ENCODE measurements at places on chromosomes 2 and 18.

GRCh38 chr18:78733762-78734613 lies 245.6 kb upstream of the SALL3 start:
- DNase-seq: no peak

GRCh38 chr2:236177604-236177966 lies 9.4 kb upstream of the GBX2 start:
- DNase-seq: no peak

- DNase-seq: no peak
Measured at GRCh38 chr2:216657086-216657855, 24.1 kb downstream of the IGFBP2 start.

- DNase-seq: no peak
Measured at GRCh38 chr2:122139739-122140420, 384.4 kb downstream of the TSN start.

- DNase-seq: no peak
Measured at GRCh38 chr2:61952288-61952687, 46.8 kb downstream of the COMMD1 start.

DNA sequence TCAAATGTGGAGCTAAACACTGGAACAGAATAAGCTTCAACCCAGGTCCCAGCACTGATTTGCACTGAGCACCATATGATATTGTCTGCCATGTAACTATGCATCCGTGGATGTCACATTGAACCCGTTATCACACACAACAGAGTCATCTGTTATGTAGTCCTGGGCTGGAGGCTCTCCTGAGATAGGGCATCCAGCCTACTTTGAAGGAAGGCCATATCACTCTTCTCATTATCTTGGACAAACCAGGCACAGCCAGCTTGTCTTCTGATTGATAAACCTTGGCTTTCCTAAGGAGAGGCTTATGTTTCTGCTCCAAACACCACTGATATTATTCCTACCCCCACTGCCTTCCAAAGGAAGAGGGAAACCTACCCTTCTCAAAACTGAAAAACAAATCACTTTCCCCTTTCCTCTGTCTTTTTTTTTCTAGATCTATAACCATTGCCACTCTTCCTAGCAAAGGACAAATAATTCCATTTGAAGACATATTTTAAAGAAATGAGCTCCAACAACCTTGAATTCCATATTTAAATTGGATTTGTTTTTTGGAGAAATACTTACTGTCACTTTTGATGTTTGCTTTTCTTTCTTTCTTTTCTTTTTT lies 16.4 kb downstream of the RSAD2 start:
- no peak for DNase-seq

DNA sequence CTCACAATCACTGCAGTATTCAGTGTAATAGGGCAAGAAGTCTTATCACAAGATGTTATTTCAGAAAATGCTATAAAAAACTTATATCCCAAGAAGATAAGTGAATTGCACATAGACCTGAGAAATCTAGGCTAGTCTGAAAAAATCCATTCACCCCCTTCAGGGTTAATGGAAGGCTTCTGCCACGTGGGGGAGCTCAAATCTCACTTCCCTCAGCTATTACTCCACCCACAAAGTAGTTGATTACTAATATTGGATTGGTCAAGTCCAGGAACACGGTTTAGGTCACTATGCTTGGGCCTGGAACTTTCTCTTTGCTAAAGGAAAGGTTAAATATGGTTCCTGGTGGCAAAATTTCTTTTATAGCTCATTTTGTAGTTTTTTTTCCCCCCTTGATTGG lies 51.2 kb upstream of the ADAM23 start:
- no peak for DNase-seq

GRCh38 chr2:240962300-240963064 lies 35.9 kb upstream of the SNED1 start:
- peak; percentile 8 for DNase-seq

GRCh38 chr2:43055086-43055912 lies 171.1 kb downstream of the ZFP36L2 start:
- no peak for DNase-seq

DNA sequence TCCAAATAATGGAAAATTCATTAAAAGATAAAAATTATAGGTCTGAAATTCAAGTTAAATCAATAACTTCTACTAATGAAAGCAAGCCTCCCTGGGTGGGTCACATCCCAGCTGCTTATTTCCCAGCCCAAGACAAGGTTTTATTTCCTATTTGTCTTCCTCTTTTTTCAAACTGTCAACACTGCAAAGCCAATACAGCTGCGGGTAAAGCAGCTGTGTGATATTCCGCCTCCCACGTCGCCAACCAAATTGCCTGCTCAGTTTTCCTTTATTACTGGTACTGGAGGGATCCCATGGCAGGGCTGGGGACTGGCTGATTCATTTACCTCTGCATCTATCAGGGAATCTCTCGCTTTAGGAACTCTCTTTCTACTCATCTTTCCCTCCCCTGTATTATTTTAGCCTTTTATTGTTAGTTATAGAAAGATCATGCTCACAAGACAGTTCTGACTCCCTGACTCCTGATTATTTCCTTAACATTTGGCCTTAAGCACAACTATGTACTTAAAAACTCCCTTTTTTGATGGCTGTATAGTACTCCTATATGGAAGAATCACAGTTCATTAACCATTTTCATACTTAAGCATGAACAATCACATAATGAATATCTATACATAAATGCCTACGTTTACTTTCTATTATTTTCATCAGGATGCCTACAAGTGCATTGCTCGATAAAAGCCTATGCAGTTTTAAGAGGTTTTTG lies 253.1 kb downstream of the CDCA7 start:
- no peak for DNase-seq

DNA sequence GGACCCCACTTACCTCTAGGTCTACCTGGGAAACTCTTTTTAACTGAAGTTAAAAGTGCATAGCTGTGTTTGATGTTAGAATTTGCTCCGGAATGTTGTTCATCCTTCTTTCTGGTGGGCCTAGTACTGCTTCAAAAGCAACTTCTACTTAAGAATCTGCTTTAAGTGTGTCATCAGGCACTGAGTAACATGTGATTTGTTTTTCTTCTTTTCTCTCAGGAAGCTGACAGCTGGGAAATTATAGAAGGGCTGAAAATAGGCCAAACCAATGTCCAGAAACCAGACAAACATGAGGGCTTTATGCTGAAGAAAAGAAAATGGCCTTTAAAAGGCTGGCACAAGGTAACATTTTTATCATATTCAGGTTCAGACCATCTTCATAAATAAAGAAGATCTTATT lies 122.9 kb downstream of the PRKRA start:
- DNase-seq: no peak

DNA sequence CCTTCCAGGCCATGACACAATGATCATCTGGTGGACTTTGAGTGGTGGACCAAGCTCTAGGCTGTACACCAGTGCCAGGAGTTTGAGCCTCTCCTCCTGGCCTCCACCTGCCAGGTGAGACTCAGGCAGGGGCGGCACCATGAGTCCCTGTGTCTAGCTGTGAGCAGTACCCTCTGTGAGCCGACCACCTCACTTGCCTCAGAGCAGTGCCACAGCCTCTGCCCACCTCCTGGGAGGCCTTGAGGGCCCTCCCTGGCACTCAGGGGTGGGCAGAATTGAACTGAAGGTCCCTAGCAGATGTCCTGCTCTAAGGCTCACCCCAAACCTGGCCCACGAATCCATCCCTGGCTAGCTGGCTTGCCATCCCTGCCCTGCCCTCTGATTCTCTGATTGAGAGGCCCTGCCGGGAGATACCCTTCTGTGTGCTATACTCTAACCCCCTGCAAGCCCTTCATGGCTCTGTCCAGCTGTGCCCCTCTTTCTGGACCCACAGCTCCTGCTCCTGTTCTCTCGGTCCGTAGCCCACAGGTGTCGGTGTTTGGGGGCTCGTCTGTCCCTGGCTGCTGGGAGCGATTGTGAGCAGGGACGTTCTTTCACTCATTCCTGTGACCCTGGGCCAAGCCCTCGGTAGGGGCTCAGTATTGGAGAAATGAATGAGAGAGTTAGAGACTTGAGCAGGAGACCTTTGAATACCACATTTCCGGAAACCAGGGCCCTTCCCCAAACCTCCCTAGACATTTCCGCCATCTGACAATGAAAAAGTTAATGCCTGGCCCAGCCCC lies 70.0 kb downstream of the INHBB start:
- DNase-seq: no peak

DNA sequence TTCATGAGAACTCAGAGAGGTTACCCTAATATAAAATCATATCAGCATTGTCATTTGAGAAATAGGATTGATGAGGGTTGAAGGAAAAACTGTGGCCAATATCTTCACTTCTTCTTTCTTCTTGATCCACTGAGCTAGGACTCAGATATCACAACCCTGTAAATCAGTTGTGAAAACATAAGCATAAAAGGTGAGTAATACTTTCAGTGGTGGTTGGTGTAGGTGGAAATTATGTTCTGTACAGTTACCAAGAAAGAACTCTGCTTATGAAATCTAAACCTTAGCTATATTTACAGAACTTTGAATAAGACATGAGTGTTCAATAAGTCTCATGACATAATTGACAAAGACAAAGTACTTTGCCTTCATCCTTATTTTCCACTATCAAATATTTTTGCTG lies 56.3 kb downstream of the PAX3 start:
- DNase-seq: no peak

DNA sequence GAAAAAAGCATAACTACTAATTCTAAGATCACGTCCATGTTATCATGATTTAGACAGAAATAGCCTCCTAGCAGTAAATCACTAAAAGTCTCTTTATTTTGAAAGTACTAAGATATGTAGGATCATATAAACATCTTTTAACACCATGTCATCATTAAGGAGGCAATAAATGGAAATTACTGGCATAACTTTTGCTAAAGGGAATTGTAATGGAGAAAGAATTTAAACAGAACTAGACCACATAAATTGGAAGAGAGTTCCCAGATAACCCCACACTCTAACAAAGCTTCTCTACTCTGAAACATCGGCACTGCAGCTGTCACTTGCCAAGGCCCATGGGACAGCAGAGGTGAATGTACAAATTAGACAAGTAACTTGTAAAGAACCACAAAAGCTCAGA lies 29.5 kb downstream of the STK39 start:
- DNase-seq: no peak

- DNase-seq: no peak
Measured at GRCh38 chr2:37740164-37740739, 68.8 kb upstream of the CDC42EP3 start.

GRCh38 chr2:134146620-134147019 lies 107.3 kb upstream of the MGAT5 start:
- no peak for DNase-seq

DNA sequence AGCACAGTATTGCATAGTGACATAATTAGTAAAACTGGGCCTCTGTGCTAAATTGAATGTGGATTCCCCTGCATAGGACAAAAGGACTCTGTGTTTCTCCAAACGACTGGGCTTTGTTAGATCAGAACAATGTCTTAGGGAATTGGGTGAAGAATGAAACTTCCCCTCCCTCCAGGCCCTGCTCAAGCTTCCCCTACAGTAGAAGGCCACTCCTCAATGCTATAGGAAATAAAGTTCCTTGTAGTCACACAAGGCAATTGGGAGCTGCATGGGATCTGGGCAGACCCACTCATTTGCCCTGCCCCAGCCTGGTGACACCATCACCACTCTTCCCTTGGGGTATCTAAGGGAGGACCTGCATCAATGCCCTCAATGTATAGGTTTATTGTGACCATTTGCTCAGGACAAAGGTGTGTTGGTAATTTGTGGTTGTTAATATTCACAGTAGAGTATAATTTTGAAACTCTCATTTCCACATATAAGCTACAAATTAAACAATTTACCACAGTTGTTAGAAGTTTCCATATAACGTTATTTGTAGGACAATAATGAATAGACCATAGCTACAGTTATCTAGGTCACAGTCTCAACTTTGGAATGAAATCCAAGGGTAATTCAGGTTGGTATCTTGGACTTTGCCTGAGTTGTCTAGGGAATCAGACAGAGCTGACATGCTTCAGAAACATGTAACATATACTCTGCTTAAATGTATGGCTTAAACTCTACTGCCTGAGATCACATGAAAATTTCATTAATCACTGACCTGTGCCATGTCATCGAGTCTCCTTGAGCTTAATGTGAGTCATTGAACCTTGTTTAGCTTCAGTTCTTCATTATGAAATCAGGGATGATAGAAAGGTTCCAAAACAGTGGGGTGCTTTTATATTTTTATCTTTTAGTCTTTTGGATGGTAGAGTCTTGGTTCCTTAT lies 64.8 kb upstream of the DARS1 start:
- no peak for DNase-seq

- DNase-seq: no peak
Measured at GRCh38 chr2:6854416-6854815, 11.3 kb downstream of the CMPK2 start.

DNA sequence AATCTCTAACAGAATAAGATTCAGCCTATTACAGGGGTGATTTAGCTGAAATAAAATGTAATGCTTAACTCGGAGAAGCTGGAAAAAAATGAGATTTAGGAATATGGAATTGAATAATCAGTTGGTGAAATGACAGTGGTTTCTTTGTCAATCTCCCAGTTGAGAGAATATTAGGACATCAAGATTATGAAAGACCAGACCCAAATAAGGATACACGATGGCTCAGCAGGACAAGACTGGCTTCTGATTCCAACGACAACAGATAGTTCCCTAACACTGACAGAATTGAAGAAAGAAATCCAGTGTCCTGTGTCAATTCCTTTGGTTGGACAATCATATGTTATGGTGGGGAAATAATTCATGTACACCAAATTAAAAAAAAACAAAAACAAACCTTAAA lies 55.8 kb downstream of the HRH4 start:
- DNase-seq: no peak

DNA sequence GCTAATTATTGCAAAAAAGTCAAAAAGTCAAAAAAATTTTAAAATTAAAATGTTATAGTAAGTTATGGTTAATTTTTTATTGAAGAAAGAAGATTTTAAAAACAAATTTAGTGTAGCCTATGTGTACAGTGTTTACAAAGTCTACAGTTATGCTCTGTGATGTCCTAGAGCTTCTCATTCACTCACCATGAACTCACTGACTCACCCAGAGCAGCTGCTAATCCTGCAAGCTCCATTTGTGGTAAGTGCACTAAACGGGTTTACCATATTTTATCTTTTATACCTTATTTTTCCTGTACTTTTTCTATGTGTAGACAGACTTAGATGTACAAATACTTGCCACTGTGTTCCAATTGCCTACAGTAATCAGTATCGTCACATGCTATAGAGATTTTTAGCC lies 788.2 kb downstream of the DSC3 start:
- no peak for DNase-seq

DNA sequence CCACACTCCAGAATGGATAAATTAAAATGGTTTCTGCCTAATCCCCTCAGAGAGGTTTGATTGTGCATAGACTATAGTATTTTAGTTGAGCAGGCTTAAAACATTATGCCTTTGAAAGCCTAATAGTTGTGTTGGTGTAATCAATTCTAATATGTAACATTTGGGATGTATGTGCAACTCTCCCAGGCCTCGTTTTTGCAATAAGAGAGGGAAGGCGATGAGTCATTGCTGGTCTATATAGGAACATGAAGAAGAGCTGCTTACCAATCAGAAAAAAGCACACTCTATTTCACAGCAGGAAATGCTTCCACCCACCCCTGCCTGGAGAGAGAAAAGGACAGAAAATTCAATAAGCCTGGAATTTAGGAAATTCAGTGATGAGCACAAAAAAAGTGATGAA lies 1424.0 kb upstream of the PIK3C3 start:
- no peak for DNase-seq

GRCh38 chr2:82320296-82320695 lies 2015.7 kb upstream of the LRRTM1 start:
- no peak for DNase-seq

Data from progenitor cell of endocrine pancreas (in vitro differentiated cells).